ENCODE measurements at places on chromosomes 12 and 14.

GRCh38 chr12:107223821-107224220 is 130.5 kb upstream of the CRY1 start:
- DNase-seq, result no peak

GRCh38 chr12:6607751-6608591 is 792 bp upstream of the CHD4 start:
- peak; percentile 73 for DNase-seq

DNA sequence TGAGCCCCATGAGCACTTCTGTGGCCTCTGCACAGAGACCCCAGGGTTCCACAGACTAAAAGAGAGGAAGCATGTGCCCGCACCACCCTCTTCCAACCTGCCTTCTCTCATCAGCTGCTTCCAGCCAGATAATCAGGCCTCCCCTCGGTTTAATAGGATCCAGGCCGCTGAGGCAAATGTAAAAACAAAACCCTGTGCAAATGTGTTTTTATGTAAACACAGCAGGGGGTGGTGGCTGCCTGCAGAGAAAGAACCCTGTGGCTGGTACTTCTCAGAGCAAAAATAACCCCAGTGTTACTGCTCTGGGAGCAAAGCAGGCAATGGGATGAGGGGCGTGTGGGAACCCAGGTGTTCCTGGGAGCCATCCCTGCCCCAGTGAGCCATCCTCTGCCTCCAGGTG is 46.2 kb downstream of the WSCD2 start:
- DNase-seq, result no peak

- peak; percentile 8 for DNase-seq
Measured at GRCh38 chr14:21723431-21724045, 49.9 kb upstream of the OR4E1 start.

- DNase-seq, result no peak
Measured at GRCh38 chr14:87049950-87050349, 943.0 kb downstream of the GALC start.

DNA sequence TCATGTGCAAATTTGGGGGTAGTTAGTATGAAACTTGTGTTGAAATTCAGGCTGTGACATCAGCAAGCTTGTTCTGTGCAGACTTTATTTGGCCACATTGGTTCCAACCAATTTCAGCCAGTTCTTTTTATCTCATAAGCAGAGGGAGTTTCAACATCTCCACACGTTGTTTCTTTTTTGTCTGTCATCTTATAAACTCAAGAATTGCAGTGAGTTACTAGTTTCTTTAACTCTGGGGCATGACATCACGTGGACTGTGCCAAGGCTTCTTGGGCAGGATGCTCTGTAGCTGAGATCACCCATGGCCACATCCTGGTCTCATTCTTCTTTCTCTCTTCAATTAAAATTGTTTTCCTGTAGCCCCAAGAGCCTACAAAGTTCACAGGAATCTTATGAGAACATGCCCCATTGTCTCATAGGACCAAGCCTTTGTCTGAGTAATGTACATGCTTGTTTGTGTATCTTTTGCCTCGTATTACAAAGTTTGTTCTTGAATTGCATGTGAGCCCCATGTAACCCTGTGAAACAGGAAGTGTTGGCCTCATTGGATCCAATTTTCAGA is 982.0 kb upstream of the TMEM132C start:
- DNase-seq, result no peak

GRCh38 chr14:100159094-100159864 is at the start of gene DEGS2:
TSS of gene DEGS2 (minus strand) at chr14:100159645. CDS start at chr14:100159587, 58 bp downstream.
- peak; percentile 92 for DNase-seq

- no peak for DNase-seq
Measured at GRCh38 chr14:55572578-55572977, 7.4 kb upstream of the KTN1 start.

GRCh38 chr12:82359115-82359478 is 768 bp downstream of the METTL25 start:
- DNase-seq, result peak; percentile 25

DNA sequence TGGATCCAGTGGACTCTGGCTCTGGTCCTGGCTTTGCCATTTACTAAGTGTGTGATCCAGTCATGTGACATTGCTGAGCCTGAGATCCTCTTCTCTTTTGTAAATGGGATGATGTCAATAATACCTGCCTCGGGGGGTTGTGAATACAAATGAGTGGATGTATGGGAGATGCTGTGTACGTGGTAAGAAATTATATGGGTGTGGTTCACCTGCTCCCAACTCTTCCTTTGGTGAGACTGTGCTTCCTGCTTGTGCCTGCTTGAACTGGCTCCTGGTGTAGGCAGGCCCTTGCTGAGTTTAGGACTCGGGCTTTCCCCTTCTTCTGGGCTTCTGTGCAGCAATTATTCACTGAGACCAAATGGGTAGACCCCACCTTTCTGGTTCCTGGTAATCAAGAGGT is 189.5 kb upstream of the FRMD6 start:
- no peak for DNase-seq

Measured in GM20000 (cell line).